HepG2 (cell line): ENCODE measurements at places on chromosomes 7 and 10. TPM values are rescaled to one million over a fixed set of nuclear protein-coding genes. Genes with fewer than 3 reads are reported as not detected.

TFR2 gene
- total RNA-seq: 12.5 and 36.9 TPM in 2 replicates

CYP3A4 gene
- total RNA-seq: 0.11 and 0.35 TPM in 2 replicates

ANLN gene
- 38.8 and 72.0 TPM in 2 replicates for total RNA-seq

MTURN gene
- 5.7 and 8.2 TPM in 2 replicates for total RNA-seq

EGFR gene
- 7.0 TPM in 2 replicates for total RNA-seq

CTAGE8 gene
- total RNA-seq: not detected in 2 replicates

DNA sequence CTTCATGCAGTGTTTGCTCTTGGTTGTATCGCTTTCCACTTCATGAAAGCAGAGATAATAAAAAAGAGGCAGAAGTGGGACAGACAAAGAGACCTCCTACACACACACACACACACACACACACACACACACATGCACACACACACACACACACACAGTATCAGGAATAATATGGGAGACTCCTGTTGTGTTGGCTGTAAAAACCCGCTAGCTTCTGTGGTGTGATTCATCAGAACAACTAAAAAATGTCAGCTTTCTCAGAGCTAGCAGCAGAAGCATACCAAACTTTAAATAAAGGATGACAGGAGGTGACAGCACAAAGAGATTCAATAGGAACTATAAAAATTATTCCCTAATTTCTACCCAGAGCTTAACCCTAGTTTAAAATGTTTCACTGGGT lies 148.2 kb upstream of the LRRTM3 start:
- no peak overlapping the region for H3K4me3 ChIP-seq
- no peaks in the 10 kb centered on the region for H3K36me3 ChIP-seq
- H3K27ac ChIP-seq: no peak overlapping the region
- no peak for DNase-seq

DNA sequence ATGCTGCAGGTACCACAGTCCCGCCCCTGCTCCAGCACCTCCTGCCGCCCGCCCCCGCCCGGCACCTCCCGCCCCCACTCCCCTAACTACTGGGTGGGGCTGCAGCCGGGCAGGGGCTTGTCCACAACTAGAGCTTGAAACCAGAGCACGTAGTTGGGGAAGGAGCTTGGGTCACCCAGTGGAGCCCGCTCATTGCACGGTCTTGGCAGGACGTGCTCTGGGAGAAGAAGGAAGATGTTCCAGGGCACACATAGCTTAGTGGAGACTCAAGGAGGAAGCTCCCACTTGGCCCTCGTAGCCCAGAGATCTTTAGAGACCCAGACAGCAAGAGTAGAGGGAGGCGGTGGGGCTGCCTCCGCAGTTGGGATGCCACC lies 692 bp downstream of the IGFBP1 start:
- DNase-seq: no peak
- peak overlapping the region; percentile 84 for H3K4me3 ChIP-seq
- peaks cover 19% of the 10 kb centered on the region for H3K36me3 ChIP-seq
- H3K27me3 ChIP-seq: no peaks in the 10 kb centered on the region
- peaks cover 79% of the 10 kb centered on the region for H3K4me1 ChIP-seq

DNA sequence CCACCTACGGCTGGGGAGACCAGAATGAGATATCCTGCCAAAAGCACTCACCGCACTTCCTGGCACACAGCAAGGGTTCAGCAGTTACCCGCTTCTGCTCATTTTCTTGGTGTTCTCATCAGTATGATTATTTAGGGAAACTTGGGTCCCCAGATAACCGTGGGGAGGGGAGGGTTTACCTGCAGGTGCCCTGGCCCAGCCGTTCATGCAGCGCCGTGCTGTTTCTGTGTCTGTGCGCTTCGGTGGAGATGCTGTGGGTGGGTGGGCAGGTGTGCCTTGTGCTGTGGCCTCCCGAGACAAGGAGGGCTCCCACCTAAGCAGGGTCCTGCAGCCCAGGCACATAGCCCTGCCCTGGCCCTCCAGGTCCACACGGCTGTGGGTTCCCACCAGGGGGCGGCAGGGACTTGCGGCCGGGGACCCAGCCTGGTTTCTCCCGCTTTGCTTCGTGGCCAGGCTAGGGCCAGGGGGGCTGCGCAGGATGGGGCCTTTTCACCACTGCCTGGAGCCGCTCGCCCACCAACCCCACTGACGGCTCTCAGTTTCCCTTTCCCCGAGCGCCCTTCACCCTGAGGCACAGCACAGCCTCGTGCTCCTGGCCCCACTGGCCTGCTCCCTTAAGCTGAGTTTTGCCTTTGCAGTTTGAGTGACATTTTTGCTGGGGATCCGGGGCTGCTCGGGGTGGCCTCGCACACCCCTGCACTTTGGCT lies 78.5 kb downstream of the LHPP start:
- H3K4me1 ChIP-seq: peaks cover 10% of the 10 kb centered on the region; the same call in 1 of the 2 replicates
- no peak overlapping the region for H3K4me3 ChIP-seq
- no peaks in the 10 kb centered on the region for H3K36me3 ChIP-seq
- peak; percentile 22 for DNase-seq
- H3K27ac ChIP-seq: no peak overlapping the region

- no peaks in the 10 kb centered on the region for H3K36me3 ChIP-seq
- H3K27me3 ChIP-seq: no peaks in the 10 kb centered on the region; the same call in 1 of the 2 replicates
- DNase-seq: no peak
- no peak overlapping the region for H3K4me3 ChIP-seq
Measured at GRCh38 chr7:151402029-151402835, 7.6 kb downstream of the WDR86 start.

- H3K4me3 ChIP-seq: no peak overlapping the region
- peak; percentile 28 for DNase-seq
- H3K27me3 ChIP-seq: peaks cover 5% of the 10 kb centered on the region
- H3K36me3 ChIP-seq: no peaks in the 10 kb centered on the region
- H3K27ac ChIP-seq: no peak overlapping the region
Measured at GRCh38 chr10:11336722-11337162, 274.7 kb downstream of the USP6NL start.

GRCh38 chr7:49479936-49480544 lies 293.4 kb upstream of the VWC2 start:
- no peaks in the 10 kb centered on the region for H3K4me1 ChIP-seq
- H3K27me3 ChIP-seq: no peaks in the 10 kb centered on the region
- no peak for DNase-seq
- no peaks in the 10 kb centered on the region for H3K36me3 ChIP-seq
- H3K4me3 ChIP-seq: no peak overlapping the region
- no peak overlapping the region for H3K27ac ChIP-seq

- no peak overlapping the region for H3K4me3 ChIP-seq
- no peak overlapping the region for H3K27ac ChIP-seq
- H3K27me3 ChIP-seq: no peaks in the 10 kb centered on the region
- H3K4me1 ChIP-seq: peaks cover 43% of the 10 kb centered on the region
- H3K36me3 ChIP-seq: no peaks in the 10 kb centered on the region
Measured at GRCh38 chr7:2529161-2530070, 9.8 kb downstream of the LFNG start.

GRCh38 chr7:28481091-28481926 lies 69.0 kb downstream of the CREB5 start:
- no peak overlapping the region for H3K27ac ChIP-seq
- H3K27me3 ChIP-seq: no peaks in the 10 kb centered on the region; the same call in 1 of the 2 replicates
- no peak for DNase-seq
- no peak overlapping the region for H3K4me3 ChIP-seq

GRCh38 chr10:49096890-49097445 lies 18.4 kb downstream of the VSTM4 start:
- no peaks in the 10 kb centered on the region for H3K27me3 ChIP-seq
- H3K4me1 ChIP-seq: no peaks in the 10 kb centered on the region
- no peak overlapping the region for H3K4me3 ChIP-seq
- H3K36me3 ChIP-seq: no peaks in the 10 kb centered on the region
- no peak for DNase-seq

DNA sequence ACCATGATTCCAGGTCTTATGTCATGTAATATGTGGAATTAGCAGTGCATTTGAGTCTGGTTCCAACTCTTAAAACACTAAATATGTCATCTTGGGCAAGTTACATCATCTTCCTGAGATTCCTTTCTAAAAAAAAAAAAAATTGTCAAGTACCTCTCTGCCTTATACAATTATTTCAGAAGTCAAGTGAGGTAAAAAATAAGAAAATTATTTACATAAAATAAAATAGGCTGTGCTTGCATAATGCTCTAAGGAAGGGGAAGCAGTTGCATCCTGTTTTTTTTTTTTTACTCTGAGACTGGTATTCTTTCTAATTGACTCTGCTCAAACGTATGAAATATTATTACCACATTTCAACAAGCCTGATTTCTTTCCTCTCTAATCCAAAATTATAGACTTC lies 55.1 kb upstream of the SEMA3A start:
- H3K4me3 ChIP-seq: no peak overlapping the region
- no peaks in the 10 kb centered on the region for H3K27me3 ChIP-seq
- no peaks in the 10 kb centered on the region for H3K36me3 ChIP-seq

GRCh38 chr7:30741289-30741688 lies 10.6 kb upstream of the INMT start:
- no peak overlapping the region for H3K4me3 ChIP-seq
- H3K36me3 ChIP-seq: no peaks in the 10 kb centered on the region
- no peak for DNase-seq
- peaks cover 21% of the 10 kb centered on the region; the same call in 2 of the 3 replicates for H3K27me3 ChIP-seq
- H3K4me1 ChIP-seq: no peaks in the 10 kb centered on the region
- H3K27ac ChIP-seq: no peak overlapping the region

- H3K4me3 ChIP-seq: 0 out of 2 replicates have a peak overlapping the region, but pooled peaks have one; percentile 6
- H3K27ac ChIP-seq: peak overlapping the region; percentile 10
- H3K4me1 ChIP-seq: peaks cover 35% of the 10 kb centered on the region
Measured at GRCh38 chr7:37100735-37101331, 347.8 kb downstream of the ELMO1 start.

- no peaks in the 10 kb centered on the region for H3K36me3 ChIP-seq
- no peak overlapping the region for H3K4me3 ChIP-seq
- H3K27me3 ChIP-seq: no peaks in the 10 kb centered on the region
- H3K4me1 ChIP-seq: peaks cover 40% of the 10 kb centered on the region
Measured at GRCh38 chr7:114412548-114412947, 2.1 kb upstream of the FOXP2 start.

DNA sequence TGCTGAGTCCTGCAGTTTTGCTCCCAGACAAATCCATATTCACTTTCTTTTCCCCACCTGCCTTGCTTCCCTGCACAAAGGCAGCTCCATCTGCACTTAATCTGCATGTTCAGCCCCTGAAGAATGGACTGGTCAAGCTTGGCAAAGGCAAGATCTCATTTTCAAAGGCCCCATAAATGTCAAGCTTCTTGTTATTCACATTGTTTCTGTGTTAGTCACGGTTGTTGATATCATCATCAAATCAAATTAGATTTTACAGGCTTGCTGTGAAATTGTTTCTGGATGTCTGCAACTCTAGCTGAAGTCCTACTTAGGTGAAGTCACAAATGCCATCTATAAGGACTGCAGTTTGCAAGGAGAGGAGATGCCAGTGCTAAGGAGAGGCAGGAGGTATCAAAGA lies 91.0 kb downstream of the GPAM start:
- no peak overlapping the region for H3K4me3 ChIP-seq
- H3K27me3 ChIP-seq: no peaks in the 10 kb centered on the region
- H3K4me1 ChIP-seq: no peaks in the 10 kb centered on the region
- no peaks in the 10 kb centered on the region for H3K36me3 ChIP-seq
- H3K27ac ChIP-seq: no peak overlapping the region
- DNase-seq: no peak

DNA sequence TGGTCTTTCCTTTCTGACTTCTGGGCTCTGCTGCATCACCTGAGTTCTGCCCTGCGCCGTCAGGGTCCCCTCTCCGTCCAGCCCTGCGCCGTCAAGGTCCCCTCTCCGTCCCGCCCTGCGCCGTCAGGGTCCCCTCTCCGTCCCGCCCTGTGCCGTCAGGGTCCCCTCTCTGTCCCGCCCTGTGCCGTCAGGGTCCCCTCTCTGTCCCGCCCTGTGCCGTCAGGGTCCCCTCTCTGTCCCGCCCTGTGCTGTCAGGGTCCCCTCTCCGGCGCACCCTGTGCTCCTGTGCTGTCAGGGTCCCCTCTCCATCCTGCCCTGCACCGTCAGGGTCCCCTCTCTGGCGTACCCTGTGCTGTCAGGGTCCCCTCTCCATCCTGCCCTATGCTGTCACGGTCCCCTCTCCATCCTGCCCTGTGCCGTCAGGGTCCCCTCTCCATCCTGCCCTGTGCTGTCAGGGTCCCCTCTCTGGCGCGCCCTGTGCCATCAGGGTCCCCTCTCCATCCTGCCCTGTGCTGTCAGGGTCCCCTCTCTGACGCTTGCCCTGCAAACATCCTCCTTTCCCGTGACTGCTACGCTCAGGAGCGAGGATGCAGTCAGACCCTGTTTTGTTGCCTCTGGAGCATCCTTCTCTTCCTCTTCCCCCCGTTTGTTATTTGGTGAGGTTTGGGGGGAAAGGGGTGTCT lies 66.4 kb downstream of the INPP5A start:
- no peak overlapping the region for H3K27ac ChIP-seq
- no peak overlapping the region for H3K4me3 ChIP-seq
- peaks cover 14% of the 10 kb centered on the region for H3K4me1 ChIP-seq
- H3K36me3 ChIP-seq: no peaks in the 10 kb centered on the region
- no peaks in the 10 kb centered on the region for H3K27me3 ChIP-seq

- H3K4me3 ChIP-seq: no peak overlapping the region
- no peaks in the 10 kb centered on the region for H3K36me3 ChIP-seq
- 0 out of 2 replicates have a peak, but pooled peaks cover 3% of the 10 kb centered on the region for H3K4me1 ChIP-seq
- peak; percentile 12 for DNase-seq
Measured at GRCh38 chr10:28410420-28411135, 107.7 kb upstream of the MPP7 start.

DNA sequence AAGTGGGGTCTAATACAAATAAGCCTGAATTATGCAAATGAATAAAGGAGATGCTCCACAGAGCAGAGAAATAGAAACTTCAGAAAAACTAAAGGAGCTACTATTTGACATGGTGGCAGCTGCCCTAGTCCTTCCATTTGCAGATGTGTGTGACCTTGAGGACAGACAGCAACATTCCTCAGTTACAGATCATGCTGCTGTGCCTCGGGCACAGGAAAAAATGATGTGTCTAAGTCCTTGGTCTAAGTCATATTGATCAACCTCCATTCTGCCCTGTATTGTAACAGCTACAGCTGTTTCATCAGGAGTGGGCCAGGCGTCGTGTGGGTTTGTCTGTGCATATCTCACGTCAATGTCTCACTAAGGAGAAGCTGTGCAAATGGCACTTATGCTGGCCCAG lies 710.4 kb downstream of the TNS3 start:
- H3K27ac ChIP-seq: no peak overlapping the region
- H3K27me3 ChIP-seq: no peaks in the 10 kb centered on the region
- no peak for DNase-seq
- H3K4me3 ChIP-seq: no peak overlapping the region
- H3K36me3 ChIP-seq: no peaks in the 10 kb centered on the region

DNA sequence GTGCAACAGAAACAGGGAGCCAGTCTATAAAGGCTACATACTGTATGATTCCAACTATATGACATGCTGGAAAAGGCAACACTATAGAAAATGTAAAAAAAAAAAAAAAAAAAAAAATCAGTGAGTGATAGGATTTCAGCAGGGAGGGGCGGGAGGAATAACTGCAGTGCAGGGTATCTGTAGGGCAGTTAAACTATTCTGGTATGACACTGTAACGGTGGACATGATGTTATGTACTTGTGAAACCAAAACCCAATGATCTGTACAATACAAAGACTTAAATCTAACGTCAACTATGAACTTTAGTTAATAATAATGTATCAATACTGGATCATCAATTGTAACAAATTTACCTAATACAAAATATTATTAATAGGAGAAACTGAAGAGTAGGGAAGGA lies 14.3 kb downstream of the WASL start:
- H3K4me1 ChIP-seq: peaks cover 75% of the 10 kb centered on the region
- no peak for DNase-seq
- no peak overlapping the region for H3K4me3 ChIP-seq
- H3K27ac ChIP-seq: no peak overlapping the region
- H3K27me3 ChIP-seq: no peaks in the 10 kb centered on the region
- no peaks in the 10 kb centered on the region for H3K36me3 ChIP-seq

GRCh38 chr7:49817279-49817678 lies 43.8 kb downstream of the VWC2 start:
- H3K4me1 ChIP-seq: no peaks in the 10 kb centered on the region
- no peaks in the 10 kb centered on the region for H3K36me3 ChIP-seq
- no peak overlapping the region for H3K4me3 ChIP-seq
- no peak for DNase-seq

GRCh38 chr10:33136271-33136670 lies 178.2 kb upstream of the ITGB1 start:
- H3K4me3 ChIP-seq: no peak overlapping the region
- peaks cover 9% of the 10 kb centered on the region; the same call in 1 of the 2 replicates for H3K4me1 ChIP-seq
- peaks cover 7% of the 10 kb centered on the region; the same call in 2 of the 3 replicates for H3K27me3 ChIP-seq
- no peak for DNase-seq
